Stimulated activated CD4-positive, alpha-beta T cell treated with anti-CD3 and anti-CD28 coated beads, Interleukin-4, amount 100 ng/mL, for 4 hours (primary cell): ENCODE measurements at places on chromosomes 7 and 10.

DNA sequence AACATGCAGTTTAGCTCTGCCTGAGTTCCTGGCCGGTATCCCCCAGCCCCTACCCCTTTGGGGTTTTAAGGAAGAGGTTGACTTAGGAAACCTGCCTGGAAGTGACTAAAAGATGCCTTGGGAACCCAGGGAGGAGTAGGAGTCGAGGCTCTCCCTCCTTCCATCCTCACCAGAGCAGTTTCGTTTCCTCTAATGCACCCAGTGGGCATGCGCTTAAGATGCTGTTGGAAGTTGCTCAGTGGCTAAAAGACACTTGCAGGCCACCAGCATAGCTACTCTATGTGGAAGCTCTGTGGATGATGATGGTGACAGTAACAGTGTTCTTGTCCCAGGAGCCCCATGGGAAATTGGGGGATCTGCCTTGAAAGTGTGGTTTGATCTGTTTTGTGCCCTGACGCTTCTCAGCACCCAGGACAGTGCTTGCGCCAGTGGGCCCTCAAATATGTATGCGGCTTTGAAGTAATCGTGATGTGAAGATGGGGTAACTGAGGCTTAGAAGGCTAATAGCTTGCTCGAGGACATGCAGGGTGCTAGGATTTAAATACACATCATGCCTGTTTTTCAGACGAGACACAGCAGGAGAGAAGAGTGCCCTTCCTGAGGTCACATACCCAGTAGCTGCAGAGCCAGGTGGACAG, 32.0 kb downstream of the TBATA start:
- no peak for DNase-seq

DNA sequence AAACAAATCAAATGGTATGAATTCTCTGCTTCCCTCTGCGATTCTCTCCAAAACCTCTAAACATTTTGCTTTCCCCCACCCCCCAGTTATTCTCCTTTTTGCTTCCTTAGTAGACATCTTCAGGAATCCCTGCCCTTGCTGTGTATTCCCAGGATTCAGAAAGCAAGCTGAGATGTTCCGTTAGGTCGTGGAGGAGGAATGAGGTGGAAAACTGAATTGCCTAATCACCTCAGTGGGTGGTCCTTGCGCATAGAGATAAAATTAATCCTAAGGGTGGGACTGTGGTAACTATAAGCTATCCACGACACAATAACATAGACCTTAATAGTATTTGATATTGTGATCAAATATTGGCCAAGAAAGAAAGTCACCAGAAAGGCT, 49.1 kb upstream of the SEMA3C start:
- no peak for DNase-seq

- DNase-seq, result peak; percentile 3
Measured at GRCh38 chr7:132485600-132486273, 90.5 kb downstream of the PLXNA4 start.

GRCh38 chr10:29914986-29915785, 144.2 kb downstream of the JCAD start:
- no peak for DNase-seq

GRCh38 chr7:371779-372545, 82.0 kb downstream of the FOXL3 start:
- no peak for DNase-seq

- no peak for DNase-seq
Measured at GRCh38 chr7:15332956-15333355, 228.9 kb downstream of the AGMO start.

- DNase-seq, result no peak
Measured at GRCh38 chr7:8214244-8214824, 47.6 kb downstream of the ICA1 start.

DNA sequence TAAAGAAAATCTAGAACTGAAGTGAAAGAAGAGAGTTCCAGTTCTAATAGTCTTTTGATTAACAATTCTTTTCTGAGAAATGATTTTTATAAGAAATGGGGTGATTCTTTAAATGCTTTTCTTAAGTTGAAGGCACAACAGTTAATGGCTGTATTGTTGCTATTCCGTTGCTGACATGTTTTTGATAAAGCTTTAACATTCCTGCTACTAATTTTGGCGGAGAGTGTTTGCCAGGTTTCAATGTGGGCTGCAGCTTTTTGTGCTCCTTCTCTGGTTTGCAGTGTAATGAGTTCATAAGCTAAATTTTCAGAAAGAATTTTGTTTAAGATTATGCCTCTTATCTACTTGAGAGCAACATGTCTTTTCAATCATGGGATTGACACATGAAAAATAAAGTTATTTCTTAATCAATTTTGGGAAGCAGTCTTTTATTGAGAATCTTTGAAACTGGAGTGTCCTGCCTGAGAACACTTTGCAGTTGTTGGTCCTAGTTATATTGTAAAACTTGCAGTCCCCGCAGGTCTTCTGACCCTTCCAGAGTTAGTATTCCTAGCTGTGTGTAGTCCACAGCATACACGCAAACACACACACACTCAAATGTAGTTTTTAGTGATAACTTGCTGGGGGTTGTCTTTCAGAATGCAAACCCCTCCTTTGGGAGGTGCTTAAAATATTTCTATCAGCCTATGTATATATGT, 56.7 kb downstream of the COL17A1 start:
- DNase-seq, result no peak

GRCh38 chr10:129894698-129895097, 69.4 kb downstream of the EBF3 start:
- DNase-seq, result no peak

- no peak for DNase-seq
Measured at GRCh38 chr7:69190763-69191162, 407.5 kb upstream of the AUTS2 start.

GRCh38 chr10:43574906-43575305, 490 bp upstream of the ZNF239 start:
- DNase-seq, result no peak

- no peak for DNase-seq
Measured at GRCh38 chr7:47652591-47652990, 70.7 kb upstream of the TNS3 start.

- no peak for DNase-seq
Measured at GRCh38 chr7:13259930-13260329, 572.5 kb downstream of the ARL4A start.

GRCh38 chr10:131946321-131946751, 35.4 kb downstream of the BNIP3 start:
- no peak for DNase-seq

DNA sequence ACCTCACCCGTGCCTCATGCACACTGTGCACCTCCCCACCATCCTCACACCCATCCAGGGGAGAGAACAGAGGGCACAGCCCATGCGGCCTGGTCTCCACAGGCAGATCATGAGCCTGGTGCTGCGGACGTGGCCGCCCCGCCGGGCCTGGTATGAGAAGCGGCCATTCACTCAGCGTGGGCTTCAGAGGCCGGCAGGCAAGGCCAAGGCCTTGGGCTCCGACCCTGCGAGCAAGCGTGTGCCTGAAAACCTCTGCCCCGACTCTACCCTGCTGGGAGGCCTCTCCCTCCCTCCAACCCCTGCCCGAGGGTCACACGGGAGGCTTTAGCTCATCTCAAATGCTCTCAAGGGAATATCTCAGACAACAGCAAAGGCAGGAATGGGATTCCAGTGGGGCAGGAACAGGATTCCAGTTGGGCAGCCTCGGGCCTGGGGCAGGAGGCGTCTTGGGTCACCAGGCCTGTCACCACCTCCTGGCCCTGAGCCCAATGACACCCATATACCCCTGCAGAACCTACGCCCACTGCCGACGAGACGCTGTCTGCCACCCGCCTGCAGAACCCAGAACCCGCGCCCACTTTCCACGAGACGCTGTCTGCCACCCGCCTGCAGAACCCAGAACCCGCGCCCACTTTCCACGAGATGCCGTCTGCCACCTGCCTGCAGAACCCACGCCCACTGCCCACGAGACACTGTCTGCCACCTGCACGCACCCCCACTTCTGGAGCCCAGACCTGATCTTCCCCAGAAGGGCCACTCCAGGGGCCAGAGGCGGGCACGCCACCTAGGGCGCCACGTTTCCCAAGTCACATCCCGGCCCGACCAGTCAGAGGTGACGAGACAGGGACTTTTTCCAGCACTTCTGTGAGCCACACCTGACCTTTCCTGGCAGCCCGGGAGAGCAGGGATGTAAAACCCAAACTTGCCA, 38.9 kb downstream of the ADAP1 start:
- no peak for DNase-seq

DNA sequence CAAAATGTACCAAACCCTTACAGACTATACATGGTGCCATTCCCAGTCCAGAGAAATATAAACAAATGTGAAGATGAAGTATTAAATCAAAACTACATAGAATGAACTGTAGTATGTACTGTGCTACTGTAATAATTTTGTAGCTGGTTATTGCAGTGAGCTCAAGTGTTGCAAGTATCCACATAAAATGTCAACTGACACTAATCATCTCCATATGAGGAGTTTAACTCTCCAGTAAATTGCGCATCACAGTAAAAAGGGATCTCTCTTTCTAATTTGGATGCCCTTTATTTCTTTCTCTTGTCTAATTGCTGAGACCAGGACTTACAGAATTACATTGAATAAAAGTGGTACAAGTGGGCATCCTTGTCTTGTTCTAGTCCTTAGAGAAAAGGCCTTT, 165.5 kb downstream of the CPED1 start:
- DNase-seq, result no peak

GRCh38 chr7:91098566-91098965, 165.7 kb upstream of the FZD1 start:
- no peak for DNase-seq

DNA sequence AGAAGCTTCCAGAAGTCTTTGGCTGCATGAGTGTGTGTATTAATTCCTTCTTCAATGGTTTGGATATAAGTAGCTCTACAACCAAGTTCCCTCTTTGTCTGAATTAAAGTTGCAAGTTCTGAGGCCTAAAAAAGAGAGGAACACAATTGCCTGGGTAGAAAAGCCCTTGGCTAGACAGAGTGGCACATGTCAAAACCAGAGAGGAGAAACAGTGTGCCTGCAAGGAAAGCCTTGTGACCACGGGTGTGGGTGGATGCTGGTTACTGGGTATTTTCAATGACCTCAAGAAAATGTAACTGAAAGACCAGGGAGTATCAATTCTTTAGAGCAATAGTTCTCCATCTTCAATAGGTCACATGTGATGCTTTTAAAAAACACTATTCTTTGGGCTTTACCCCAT, 148.3 kb downstream of the SVIL start:
- no peak for DNase-seq

DNA sequence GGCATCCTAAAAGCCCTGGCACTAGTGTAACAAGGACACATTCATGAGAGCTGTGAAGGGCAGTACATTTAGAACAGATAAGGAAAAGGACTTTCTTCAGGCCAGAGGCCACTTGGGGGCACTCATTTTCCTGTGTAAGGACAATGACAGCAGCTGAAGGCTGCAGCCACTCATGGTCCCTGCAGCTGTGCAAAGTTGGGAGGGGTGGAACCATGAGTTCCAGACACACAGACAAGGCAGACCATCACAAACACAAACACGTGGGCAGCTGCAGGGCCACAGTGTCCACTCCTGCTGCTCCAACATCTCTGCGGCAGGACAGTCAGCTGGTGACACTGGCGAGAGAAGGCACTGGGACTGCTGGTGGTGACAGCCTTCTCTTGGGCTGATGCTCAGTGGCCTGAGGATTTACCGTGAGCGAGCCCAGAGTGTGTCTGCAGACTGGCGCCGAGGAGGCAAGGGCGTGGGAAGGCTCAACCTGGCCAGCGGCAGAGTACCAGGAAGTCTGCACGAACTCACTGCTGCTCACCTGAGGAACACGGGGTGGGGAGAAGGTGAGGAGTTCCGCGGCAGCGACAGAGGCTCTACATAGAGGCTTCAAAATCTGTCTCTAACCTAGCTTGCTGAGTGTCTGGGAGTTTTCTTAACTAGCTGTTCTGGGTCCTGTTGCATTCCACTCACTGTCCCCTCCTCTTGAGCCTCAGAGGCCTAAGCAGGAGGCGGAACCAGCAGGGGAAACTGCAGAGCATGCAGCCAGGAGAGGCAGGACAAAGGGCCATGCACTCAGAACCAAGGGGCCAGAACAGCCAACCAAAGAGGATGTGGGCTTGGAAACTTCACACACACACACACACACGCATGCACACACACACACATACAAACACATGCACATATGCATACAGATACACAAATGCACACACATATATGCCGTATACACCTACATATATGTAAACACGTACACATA, 76.5 kb upstream of the DDC start:
- DNase-seq, result no peak

DNA sequence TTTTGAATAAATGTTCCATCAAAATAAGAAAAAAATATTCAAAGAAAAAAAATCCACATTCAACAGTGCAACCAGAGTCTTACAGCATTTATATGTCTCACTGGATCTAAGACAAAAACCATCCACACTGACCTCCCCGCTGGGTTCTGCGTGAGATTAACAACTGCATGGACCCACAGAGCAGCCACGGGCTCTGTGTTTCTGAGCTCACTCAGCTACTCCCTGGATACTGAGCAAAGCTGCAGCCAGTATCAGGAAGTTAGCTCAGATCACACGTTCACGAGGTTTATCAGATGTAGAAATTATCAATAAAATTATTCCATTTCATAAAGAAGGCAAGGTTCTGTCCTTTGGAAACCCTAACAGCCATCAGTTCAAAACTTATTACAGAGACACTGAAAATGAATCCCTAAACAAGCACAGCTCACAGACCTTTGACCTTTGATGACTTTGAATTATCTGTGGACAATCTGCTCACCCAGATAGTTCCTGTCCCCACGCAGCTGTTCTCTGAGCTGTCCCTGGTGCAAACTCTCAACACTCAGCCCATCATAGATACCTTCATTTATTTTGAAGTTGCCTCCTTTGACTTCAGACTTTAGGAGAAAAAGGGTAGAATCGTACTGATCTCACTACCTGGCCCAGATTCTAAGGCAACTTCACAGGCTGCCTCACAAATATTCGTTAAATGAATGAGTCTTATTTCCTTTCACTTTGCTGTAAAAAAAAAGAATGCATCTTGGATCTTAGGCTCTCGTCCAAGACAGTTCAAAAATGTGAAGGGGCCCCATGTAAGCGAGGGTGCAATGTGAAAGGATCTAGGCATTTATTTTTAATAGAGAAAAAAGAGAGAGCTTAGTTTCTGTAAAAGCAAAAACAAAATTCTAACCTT, 67.7 kb upstream of the SVIL start:
- no peak for DNase-seq

GRCh38 chr10:59807629-59808620, 54.7 kb upstream of the MRLN start:
- no peak for DNase-seq

- no peak for DNase-seq
Measured at GRCh38 chr7:95700917-95701316, 71.4 kb upstream of the DYNC1I1 start.

- DNase-seq, result no peak
Measured at GRCh38 chr7:133571076-133571475, 318.2 kb downstream of the EXOC4 start.

GRCh38 chr7:26856176-26856985, 8.0 kb downstream of the SKAP2 start:
- DNase-seq, result no peak

- DNase-seq, result no peak
Measured at GRCh38 chr7:25707768-25708620, 444.0 kb upstream of the NFE2L3 start.

DNA sequence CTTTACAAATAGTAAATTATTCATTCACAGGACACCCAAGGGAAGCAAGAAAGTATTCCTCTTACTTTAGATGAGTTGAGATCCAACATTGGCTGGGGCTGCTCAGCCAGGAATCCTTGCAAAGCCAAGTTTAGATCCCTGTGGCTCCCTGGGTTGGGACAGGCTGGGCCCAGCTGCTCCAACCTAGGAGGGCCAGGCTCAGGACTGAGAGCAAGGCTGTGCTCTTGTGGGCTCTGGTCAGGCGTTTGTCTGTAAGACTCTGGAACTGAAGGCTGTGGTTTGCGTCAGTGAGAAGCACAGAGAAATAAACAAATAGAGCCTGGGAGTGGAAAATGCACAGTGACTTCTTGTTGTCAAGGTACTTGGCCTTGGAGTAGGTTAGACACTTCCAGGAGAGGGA, 53.2 kb upstream of the TMEM273 start:
- DNase-seq, result no peak
